ENCODE measurements at places on chromosomes 16 and 17. TPM values are rescaled to one million over a fixed set of nuclear protein-coding genes. Genes with fewer than 3 reads are reported as not detected.

DNA sequence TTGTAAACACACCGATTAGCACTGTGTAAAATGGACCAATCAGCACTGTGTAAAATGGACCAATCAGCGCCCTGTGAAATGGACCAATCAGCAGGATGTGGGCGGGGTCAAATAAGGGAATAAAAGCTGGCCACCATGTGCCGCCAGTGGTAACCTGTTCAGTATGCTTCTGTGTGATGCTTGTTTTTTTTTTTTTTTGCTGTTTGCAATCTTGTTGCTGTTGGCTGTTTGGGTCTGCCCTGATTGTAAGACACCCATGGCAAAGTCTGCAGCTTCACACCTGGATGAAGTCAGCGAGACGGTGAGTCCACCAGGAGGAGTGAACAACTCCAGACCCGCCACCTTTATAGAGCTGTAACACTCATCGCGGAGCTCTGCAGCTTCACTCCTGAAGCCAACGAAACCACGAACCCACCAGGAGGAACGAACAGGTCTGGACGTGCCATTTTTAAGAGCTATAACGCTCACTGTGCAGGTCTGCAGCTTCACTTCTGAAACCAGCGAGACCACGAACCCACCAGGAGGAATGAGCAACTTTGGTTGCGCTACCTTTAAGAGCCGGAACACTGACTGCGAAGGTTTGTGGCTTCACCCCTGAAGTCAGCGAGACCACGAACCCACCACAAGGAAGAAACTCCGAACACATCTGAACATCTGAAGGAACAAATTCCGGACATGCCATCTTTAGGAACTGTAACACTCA lies 85.0 kb upstream of the MED9 start:
- DNase-seq = no peak

Gene NPW
- 1.9 TPM for total RNA-seq

Gene METRN
- total RNA-seq = 13.5 TPM

DNA sequence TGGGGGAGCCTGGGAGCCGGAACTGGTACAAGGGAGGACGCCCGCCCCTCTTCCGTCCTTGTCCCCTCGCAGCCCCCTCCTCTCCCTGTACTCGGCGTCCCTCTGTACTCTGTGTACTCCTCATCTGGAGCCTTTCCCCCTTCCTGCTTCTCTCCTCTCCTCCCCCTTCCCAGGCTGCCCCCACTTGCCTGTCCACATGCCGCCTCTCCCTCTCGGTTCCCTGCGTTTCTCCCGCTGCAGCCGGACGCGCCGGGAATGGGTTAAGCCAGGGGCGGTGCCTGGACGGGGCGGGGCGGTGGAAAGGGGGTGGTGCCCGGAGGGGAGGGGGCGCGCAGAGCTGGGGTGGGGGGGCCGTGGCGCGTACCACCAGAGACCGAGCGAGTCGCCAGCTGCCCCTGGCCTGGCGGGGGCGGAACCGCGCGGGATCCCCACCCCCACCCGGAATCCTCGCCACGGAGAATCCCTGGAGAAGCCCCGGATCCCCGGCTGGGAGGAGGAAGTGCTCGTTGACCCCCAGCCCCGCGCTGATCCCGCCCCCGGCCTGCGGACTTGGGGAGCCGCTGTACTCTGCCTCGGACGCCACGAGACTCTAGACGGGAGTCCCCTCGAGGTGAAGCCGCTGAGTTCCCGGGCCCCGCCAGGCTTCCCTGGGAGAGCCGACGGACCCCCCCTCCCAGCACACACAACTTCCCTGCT lies 22.6 kb downstream of the GJD3 start:
- DNase-seq = peak; percentile 93

GRCh38 chr16:81535679-81536360 lies 91.2 kb downstream of the CMIP start:
- DNase-seq = peak; percentile 25

Gene IL21R
- 14.1 TPM for total RNA-seq

DNA sequence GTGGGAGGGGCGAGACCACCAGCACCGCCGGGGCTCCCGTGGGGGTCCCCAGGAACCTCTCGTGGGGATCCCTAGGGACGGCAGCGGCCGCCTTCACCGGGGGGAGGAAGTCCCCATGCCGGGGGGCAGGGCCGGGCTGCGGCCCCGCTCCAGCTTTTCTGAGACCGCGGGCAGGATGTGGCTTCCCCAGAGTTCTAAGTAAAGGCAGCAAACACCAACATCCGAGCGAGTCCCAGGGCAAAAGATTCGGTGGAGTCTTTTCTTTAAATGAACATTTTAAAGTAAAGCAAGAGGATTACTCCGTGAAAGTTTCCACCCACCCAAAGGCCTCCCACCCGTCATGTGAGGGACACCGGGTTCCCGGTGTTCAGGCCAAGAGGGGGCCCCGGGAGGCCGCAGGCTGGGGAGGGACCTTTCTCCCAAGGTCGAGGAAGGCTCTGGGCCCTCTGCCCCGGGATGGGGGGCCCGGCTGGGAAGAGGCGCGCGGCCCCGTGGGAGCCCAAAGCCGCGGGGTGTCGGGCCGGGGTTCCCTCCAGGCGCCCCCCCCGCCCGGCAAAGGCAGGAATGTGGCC lies 137.2 kb upstream of the RPH3AL start:
- DNase-seq = peak; percentile 94

- no peak for DNase-seq
Observed at GRCh38 chr17:75315541-75316243, 26.5 kb upstream of the SLC25A19 start.

DNA sequence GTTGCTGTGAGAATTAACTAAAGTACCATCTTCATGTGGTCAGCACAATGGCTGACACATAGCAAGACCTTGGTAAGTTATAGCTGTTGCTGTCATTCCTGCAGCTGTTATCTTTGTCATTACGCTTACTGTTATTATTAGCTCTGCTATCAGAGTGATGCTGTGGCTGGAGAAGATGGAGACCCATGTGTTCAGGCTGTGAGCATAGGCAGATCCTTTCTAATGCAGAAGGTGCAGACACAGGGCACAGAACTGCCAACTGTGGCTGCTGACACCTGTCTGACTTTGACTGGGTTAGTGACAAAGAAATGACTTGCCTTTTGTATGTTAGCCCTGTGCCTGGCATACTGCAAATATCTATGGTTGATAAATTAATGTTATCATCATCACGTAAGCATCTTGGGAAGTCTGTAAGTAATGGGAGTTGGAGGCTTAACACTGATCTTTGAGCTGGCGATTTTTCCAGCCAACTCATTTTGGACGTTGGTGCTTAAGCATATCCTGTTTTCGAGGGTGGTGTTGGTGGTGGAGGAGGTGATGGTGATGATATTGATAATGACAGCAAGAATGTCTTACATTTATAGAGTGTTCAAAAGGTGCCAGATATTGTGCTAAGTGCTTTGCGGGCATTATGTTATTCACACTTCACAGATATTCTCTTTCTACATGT lies 695.3 kb downstream of the WWOX start:
- DNase-seq = no peak

Data from spleen (tissue), 13 donors.